ENCODE measurements at places on chromosomes 1 and 21. TPM values are rescaled to one million over a fixed set of nuclear protein-coding genes. Genes with fewer than 3 reads are reported as not detected.

The LCE6A gene
- total RNA-seq: not detected

The CDC42BPA gene
- total RNA-seq: 10.2 TPM

The AK2 gene
- total RNA-seq: 144 TPM

The AMPD2 gene
- total RNA-seq: 21.1 TPM

The SHC1 gene
- total RNA-seq: 231 TPM
